Spleen (tissue), 13 donors: ENCODE measurements at places on chromosomes 1 and 21. TPM values are rescaled to one million over a fixed set of nuclear protein-coding genes. Genes with fewer than 3 reads are reported as not detected.

- DNase-seq = no peak
Measured at GRCh38 chr1:45647248-45648021, 23.6 kb upstream of the CCDC17 start.

- no peak for DNase-seq
Measured at GRCh38 chr1:231106347-231106746, 55.5 kb upstream of the TRIM67 start.

The S100A14 gene
- 2.0 TPM for polyA plus RNA-seq

DNA sequence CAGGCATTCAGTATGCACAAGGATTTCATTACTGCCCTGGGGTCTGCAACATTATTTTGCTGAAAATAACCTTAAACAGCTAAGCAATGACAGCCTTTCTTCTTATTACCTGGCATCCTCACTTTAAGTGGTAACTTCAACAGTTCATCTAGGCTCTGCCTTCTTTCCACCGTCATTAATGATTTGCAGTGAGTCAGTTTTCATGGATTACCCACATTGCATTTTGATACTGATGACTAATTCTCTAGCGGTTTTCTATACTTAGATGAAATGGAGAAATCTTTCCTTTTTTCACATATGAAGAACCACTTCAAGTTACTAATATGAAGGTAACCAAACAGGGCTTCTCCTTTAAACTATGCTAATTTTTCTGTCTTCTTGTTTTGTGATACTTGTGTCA, 226.9 kb upstream of the TMPRSS15 start:
- DNase-seq = no peak

- DNase-seq = no peak
Measured at GRCh38 chr21:44496564-44497550, 41.5 kb downstream of the LRRC3 start.
